ENCODE measurements at places on chromosomes 1 and 21.

DNA sequence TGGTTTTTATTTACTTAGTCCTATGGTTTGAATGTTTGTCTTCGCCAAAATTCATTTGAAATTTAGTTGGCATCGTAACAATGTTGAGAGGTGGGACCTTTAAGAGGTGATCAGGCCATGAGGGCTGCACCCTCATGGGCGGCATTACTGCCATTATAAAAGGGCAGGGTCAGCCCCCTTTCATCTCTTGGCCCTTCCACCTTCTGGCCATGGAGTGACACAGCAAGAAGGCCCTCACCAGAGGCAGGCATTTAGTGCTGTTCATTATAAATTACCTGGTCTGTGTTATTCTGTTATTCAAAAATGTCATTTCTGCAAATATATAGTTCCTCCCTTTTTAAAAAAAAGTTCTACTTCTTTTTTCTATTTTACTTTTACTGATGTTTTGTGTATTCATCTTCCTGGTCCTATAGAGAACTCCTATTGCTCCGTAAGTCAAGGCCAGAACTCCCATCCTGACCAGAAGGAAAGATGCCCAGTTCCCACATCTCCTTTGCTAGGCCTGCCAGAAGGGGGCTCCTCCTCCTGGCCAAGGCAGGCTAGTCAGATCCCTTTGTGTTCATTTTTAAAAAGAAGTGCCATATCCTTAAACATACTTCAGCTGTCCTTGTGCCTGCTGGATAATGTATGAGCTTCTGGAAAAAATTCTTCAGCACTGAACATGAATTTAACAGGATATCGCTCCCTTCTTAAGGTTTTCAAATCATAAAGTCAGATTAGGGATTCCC lies 10.0 kb upstream of the LBR start:
- peaks cover 18% of the 10 kb centered on the region for H3K4me1 ChIP-seq
- no peaks in the 10 kb centered on the region for H3K27me3 ChIP-seq
- no peak overlapping the region for H3K27ac ChIP-seq
- DNase-seq = no peak
- H3K36me3 ChIP-seq = no peaks in the 10 kb centered on the region

DNA sequence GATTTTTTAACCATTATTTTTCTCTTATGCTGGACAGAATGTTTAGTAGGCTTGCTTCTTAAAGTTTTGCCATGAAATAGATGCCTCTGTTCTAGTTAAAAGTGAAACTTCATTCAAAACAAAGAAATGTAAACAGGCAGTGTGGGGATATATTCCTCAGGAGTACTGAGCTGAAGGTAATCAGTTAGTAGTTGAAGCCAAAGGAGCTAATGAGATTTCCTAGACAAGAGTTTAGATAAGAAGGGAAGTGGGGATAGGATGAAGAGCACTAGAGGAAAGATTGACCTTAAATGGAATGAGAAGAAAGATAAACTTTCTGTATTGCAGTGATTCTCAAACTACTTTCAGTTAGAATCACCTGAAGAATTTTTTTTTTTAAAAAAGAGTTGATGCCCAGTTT lies 23.9 kb downstream of the PRRC2C start:
- no peaks in the 10 kb centered on the region for H3K27me3 ChIP-seq
- H3K4me1 ChIP-seq = peaks cover 70% of the 10 kb centered on the region
- no peak for DNase-seq
- H3K4me3 ChIP-seq = no peak overlapping the region
- H3K36me3 ChIP-seq = no peaks in the 10 kb centered on the region
- H3K27ac ChIP-seq = no peak overlapping the region

- no peak overlapping the region for H3K4me3 ChIP-seq
- H3K4me1 ChIP-seq = no peaks in the 10 kb centered on the region
- DNase-seq = no peak
- peaks cover 5% of the 10 kb centered on the region for H3K27me3 ChIP-seq
- no peak overlapping the region for H3K27ac ChIP-seq
- no peaks in the 10 kb centered on the region for H3K36me3 ChIP-seq
Measured at GRCh38 chr21:45041351-45041805, 33.0 kb upstream of the ADARB1 start.

- no peak for DNase-seq
- no peaks in the 10 kb centered on the region for H3K27me3 ChIP-seq
- no peaks in the 10 kb centered on the region for H3K4me1 ChIP-seq
- no peak overlapping the region for H3K27ac ChIP-seq
Measured at GRCh38 chr1:23394684-23395083, 25.0 kb upstream of the ZNF436 start.

DNA sequence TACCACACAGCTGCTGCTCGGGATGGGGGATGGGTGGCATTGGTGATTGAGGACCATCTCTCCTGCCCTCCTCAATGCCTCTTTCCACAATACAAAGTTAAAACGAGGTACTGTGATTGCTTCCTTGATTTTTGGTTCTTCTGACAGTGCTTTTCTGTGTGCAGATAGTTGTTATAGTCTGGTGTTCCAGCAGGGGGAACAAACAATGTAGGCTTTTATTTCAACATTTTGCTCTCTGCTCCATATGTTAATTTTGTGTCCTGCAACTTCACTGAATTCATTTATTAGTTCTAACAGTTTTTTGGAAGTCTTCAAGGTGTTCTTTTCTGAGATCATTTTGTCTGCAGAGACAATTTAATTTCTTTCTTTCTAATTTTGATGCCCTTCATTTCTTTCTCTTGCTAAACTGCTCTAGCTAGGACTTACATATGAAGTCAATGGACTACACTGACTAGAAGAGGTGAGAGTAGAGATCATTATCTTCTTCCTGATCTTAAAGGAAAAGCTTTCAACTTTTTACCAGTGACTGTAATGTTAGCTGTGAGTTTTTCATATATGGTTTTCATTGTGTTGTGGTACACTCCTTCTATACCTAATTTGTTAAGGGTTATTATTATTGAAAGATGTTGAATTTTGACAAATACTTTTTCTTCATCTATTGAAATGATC lies 45.4 kb downstream of the TNFSF18 start:
- no peaks in the 10 kb centered on the region for H3K36me3 ChIP-seq
- DNase-seq = no peak
- H3K27me3 ChIP-seq = no peaks in the 10 kb centered on the region
- no peak overlapping the region for H3K27ac ChIP-seq
- no peaks in the 10 kb centered on the region for H3K4me1 ChIP-seq
- H3K4me3 ChIP-seq = no peak overlapping the region

All from CD8-positive, alpha-beta memory T cell (primary cell).